ENCODE measurements at places on chromosomes 2 and 18. TPM values are rescaled to one million over a fixed set of nuclear protein-coding genes. Genes with fewer than 3 reads are reported as not detected.

Gene TRABD2A
- polyA plus RNA-seq = 0.51 TPM

Gene GPBAR1
- 1.8 TPM for polyA plus RNA-seq

- DNase-seq = no peak
Measured at GRCh38 chr2:70718241-70718640, 49.8 kb downstream of the ADD2 start.

Gene TMEM200C
- polyA plus RNA-seq = 1.1 TPM

GRCh38 chr2:161419638-161420190 lies 3.6 kb downstream of the TBR1 start:
- DNase-seq = no peak

GRCh38 chr2:96907115-96908041 lies 37.5 kb upstream of the SEMA4C start:
- no peak for DNase-seq

Gene FIGN
- polyA plus RNA-seq = 9.5 TPM

GRCh38 chr2:166762746-166763145 lies 125.5 kb upstream of the XIRP2 start:
- DNase-seq = no peak

Gene CLEC4F
- not detected for polyA plus RNA-seq

- no peak for DNase-seq
Measured at GRCh38 chr2:83596592-83597282, 862.3 kb downstream of the SUCLG1 start.

- no peak for DNase-seq
Measured at GRCh38 chr2:235220331-235220730, 268.5 kb downstream of the SH3BP4 start.

DNA sequence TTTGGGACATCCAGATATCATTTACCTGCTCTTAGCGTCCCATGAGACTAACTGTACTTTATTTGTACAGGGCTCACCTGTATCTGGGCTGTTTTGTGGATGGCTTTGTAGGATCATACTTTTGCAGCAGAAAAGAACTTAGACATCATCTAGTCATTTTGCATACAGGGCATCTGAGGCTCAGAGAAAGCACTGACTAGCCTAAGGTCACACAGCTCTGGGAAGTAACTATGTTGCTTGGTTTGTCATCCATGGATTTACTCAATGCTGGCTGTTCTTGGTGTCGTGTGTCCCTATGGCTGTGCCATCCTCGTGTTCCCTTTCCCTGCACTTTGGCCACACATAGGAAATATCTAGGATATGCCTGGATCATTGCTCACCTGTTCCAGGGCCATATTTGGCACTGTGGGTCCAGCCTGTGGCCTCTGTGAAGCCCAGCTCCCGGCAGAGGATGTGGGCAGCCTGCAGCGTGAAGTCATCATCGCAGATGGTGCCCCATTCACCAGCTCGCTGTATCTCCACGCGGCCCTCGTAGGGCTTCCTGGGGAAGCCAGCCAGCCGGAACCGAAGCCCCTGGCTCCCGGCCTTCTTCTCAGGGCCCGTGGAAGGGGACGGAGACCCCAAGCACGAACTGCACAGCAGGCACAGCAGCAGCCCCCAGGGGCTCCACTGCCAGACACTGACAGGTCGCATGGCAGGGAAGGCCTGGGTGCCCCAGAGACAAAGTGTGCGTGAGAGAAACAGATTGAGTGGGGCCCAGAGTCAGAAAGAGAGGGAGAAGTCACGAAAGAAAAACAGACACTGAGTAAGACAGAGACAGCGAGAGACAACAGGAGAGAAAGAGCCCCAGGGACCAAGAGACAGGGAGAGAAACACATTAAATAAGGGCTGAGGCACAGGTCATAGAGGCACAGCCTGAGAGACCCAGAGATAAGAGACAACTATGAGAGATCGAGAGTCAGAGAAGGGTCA lies 1.5 kb downstream of the LOXL3 start:
- DNase-seq = no peak

DNA sequence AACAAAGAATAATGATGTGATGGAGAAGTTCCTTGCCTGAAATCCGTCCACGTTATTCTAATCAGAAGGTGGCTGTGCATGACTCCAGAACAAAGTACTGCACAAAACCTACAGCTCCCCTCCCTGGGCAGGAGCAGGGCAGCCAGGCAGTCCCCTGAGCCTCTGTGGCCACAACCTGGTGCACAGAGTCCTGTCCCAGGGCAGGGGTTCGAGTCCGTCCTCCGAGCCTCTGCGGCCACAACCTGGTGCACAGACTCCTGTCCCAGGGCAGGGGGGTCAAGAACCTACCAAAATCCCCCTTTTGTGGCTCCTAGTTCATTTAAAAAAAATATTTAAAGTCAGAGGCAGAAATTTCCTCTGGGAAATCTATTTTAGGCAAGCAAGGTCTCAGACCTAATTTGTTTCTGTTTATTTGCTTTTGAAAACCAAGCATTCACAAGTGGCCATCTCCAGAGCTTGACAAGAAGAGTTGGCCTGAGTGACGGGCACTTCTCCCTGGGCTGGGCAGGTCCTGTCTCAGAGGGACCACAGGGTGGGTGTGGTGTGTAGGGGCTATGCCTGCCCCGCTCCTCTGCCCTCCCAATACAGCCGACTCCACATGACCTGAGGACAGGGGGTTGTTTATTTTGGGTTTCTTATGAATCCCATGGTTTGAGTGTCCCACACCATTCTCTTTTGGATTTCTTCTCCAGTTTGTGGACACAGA lies 255.9 kb upstream of the PXDN start:
- no peak for DNase-seq

Gene SIX3
- not detected for polyA plus RNA-seq

- no peak for DNase-seq
Measured at GRCh38 chr2:221293949-221294742, 278.0 kb downstream of the EPHA4 start.

DNA sequence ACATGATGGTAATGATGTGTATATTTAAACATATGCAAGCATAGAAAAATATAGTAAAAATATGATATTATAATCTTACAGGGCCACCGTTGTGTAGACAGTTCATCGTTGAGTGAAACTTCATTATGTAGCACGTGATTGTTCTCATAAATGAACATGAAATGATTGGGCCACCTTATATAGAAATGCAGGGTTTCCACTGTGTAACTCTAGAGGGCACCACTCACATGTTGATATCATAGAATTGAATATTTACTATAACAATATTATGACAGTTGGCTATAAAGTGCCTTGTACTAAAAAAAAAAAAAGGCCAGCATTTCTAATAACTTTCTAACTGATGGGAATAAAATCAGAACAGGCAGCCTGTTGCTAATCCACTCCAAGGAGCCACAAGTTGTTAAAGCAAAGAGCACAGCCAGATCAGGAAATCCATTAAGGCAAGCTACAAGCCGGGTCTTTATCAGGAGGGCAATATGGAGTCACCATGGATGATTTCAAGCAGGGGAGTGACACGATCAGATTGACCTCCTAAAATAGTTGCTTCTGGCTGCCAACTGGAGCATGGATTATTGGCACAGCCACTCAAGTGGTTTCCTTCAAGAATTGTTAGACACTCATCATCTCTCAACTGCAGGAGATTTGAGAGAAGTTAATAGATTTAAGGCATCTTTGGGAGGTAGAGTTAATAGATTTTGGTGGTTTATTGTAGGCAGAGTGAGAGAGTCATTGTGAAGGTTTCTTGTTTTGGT lies 16.7 kb downstream of the IL1F10 start:
- DNase-seq = no peak

DNA sequence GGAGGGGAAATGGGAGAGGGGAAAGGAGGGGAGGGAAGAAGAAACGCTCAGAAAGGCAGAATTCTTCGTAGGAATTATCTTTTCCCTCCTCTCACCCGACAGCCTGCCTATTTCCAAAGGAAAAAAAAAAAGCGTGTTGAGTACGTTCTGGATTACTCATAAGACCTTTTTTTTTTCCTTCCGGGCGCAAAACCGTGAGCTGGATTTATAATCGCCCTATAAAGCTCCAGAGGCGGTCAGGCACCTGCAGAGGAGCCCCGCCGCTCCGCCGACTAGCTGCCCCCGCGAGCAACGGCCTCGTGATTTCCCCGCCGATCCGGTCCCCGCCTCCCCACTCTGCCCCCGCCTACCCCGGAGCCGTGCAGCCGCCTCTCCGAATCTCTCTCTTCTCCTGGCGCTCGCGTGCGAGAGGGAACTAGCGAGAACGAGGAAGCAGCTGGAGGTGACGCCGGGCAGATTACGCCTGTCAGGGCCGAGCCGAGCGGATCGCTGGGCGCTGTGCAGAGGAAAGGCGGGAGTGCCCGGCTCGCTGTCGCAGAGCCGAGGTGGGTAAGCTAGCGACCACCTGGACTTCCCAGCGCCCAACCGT lies at the start of gene GAD1:
Gene GAD1, plus strand, starts transcription at position 384 of the 589 bp plus-strand sequence. CDS start 1,705 bp downstream, outside the sequence.
- no peak for DNase-seq

DNA sequence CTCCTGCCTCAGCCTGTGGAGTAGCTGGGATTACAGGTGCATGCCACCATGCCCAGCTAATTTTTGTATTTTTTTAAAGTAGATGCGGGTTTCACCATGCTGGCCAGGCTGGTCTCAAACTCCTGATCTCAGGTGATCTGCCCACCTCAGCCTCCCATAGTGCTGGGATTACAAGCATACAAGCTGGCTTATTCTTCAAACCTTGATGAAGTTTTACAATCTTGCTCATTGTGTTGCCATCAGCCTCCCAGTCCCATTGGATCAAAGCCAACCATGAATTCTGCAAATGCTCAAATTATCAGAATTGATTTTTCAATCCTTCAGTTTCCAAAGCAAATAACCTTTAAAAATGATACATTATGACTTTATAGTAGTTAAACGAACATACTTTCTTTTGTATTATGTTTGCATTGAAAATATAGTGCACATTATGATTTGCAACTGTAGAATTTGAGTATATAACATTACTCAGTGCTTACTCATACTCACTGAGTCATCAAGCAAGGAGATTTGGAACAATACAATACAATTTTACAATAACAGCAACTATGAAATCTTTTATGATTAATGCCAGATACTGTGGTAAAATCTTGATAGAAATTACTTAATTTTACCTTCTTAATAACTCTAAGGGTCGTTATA lies 1491.9 kb upstream of the CELF4 start:
- DNase-seq = no peak

DNA sequence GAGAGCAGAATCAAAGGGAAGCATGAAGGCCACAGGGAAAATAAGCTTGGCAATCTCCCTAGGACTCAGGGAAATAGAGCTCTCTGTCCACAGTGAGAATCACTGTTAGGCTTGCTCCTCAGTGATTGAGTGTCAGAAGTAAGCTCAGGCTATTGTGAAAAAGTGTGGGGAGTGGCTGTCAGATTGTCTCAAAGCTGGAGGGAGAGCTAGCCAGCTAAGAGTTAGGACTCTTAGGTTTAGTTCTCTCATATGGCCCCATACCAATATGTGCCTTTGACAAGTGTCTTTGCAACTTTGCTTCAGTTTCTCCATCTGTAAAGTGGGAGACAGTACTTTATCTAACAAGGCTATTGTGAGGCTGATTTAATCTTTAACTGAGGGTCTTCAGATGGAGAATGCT lies 17.2 kb downstream of the EIF4E2 start:
- no peak for DNase-seq

DNA sequence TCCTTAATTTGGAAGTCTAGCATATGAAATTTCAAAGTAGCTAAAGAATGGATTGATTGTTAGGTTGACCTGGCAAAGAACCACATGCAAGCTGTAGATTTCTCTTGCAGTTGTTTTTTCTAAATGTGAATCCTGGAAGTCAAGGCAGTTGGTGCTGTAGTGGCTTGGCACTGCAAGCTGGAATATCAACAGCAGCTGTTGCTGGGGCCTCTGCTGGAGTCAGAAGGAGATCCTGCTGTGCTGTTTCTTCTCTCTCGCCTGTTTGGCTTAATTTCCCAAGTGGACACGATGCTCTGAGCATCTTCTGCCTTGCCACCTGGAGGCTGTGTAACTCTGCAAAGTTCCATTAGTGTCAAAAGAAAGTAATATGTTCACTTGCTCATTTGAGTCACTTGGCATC lies 12.6 kb downstream of the PIK3C3 start:
- DNase-seq = no peak

GRCh38 chr2:42244520-42244919 lies 75.4 kb downstream of the EML4 start:
- DNase-seq = no peak

GRCh38 chr2:10831400-10831985 lies 18.9 kb upstream of the PDIA6 start:
- DNase-seq = no peak

Gene CDK15
- 0.91 TPM for polyA plus RNA-seq

DNA sequence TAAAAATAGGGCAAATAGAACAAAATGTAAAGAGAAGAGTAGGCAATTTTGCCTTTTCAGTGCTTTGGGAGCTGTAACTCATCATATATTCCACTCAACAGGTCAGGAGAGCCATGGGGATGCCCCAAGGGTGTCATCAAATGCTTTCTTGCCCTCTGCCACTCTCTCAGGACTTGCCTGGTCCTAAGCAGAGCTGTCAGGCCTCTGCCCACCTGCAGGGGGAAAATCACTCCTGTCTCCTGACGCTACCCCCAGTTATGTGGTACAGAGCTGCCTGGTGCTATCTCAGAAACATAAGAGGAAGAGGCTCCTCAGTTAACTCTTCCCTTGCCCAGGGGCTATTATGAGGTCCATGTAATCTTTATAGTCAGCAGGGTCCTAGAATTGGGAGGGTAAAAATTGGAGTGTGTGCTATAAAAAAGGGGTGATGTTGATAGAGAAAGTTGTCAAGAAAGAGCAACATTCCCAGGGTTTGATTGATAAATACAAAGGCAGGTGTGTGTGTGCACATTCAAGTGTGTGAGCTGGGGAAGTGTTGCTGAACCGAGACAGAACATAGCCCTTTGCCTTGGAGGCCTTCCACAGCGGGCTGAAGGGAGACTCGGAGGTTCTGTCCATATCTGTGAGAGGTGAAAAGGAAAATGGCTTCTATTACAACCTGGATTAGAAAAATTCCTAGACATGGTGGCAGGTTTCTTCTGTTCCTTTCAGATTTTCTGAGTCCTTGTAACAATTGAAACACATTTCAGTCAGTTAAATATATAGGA lies 25.4 kb downstream of the PTPRM start:
- no peak for DNase-seq

Gene CERS6
- 52.1 TPM for polyA plus RNA-seq

Gene DCC
- polyA plus RNA-seq = 12.7 TPM

- no peak for DNase-seq
Measured at GRCh38 chr2:144596073-144596871, 76.4 kb upstream of the ZEB2 start.

Gene MYO7B
- 19.9 TPM for polyA plus RNA-seq

DNA sequence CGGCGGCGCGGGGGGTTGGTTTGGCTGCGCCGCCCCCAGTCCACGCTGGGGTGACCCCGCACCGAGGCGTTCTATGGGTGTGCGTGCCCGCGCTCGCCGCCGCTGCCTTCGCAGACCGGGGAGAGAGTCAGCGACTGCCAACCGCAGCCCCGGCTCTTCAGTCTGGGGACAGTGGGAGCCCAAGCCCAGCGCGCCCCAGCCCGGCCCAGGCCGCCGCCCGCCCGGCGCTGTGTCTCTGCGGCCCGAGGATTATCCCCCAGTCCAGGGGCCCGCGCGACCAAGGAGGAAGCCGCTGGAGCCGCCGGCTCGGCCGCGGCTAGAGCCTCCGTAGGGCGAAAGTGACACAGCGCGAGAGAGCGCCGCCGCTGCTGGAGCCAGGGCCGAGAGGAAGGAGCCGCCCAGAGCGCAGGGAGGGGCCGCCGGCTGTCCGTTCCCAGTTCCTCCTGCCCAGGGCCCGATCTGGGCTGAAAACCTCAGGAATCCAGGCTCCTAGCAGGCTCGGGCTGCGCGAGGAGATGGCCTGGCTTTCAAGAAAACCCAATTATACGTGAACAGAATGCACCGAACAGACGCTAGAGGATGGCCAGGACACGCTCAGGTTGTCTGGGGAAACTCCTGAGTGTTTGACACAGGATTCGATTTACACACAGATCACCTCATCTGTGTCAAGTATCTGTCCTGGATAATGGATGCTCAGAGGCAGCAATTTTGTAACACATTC lies 2.4 kb downstream of the CTIF start:
- no peak for DNase-seq

- DNase-seq = no peak
Measured at GRCh38 chr2:113979191-113980128, 89.6 kb downstream of the ACTR3 start.
